ENCODE measurements at places on chromosomes 11 and 22.

- DNase-seq, result no peak
Measured at GRCh38 chr22:49153921-49154320, 673.8 kb downstream of the BRD1 start.

DNA sequence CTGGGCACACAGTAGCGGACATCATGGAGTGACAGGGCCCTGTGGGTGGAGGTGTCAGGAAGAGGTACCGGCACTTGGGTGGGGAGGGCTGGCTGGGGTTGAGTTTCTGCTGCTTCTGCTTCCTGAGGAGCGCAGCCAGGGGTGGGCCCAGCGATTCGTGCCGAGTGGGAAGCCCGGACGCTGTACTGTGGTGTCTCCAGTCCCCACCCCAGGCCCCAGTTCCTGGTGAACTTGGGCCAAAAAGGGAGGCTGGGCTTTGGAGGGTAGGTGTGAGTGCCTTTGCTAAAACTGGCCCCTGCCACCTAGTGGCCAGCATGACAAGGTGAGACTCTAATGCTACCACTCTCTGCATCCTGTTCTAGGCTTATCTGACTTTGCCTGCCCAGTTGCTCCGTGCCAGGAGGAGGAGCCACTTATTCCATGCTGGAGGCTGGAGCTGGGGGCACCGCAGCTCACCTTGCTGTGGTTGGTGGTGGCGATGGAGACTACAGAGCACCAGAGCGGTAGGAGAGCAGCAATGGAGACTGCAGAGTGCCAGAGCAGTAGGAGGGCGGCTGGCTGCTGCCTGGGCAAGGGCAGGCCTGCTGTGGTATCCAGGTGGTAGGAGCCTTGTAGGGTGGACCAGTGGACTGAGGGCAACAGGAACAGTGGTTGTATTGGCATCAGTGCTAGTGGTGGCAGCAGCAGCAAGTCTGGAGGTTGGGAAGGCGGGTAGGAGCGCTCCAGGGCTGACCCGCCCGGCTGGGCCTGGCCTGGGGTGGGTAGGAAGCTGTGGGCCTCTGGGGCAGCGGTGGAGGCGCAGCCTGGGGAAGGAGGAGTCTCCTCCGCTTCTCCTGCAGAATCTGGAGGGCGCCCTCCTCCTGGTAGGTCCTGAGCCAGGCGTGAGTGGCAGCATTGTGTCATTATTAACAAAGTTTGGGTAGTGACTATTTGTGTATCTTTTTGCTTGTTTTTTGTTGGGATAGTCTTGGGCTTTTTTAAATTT lies 2.2 kb upstream of the RFPL2 start:
- no peak for DNase-seq

GRCh38 chr22:41341990-41342389 lies 39.8 kb upstream of the TEF start:
- DNase-seq, result no peak

DNA sequence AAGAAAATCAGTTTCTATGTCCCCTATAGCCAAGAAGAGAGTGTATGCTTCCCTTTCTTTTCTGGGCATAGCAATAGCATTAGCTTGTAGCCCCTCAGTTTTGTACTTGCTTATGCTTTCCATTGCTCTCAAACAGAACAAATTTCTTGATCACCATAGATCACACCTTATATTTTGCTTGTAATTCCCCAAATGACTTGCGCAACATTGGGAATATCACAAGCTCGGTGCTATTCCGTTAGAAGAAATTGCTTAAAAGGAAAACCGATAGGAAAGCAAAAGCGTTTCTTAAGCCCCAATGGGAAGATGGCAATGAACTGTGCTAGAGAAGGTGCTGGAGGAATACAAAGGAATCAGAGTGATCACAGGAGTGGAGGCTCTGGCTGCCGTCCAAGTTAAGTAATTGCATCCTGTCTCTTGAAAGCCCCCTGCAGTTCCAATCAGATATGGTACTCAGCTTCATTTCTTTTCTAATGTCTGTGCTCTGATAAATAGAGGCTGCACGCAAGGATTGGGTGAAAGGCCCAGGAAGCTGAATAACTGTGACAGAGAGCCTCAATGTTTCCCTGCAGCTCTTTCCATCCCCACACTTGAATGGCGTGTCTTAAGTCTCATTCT lies 182.1 kb upstream of the KIRREL3 start:
- no peak for DNase-seq

- DNase-seq, result no peak
Measured at GRCh38 chr22:42978453-42979103, 36.4 kb downstream of the PACSIN2 start.

- no peak for DNase-seq
Measured at GRCh38 chr11:124830749-124831148, 30.5 kb upstream of the MSANTD2 start.

GRCh38 chr11:6642957-6643356 lies 12.7 kb downstream of the DCHS1 start:
- DNase-seq, result no peak

GRCh38 chr22:23715806-23716375 lies 25.1 kb downstream of the RGL4 start:
- no peak for DNase-seq

DNA sequence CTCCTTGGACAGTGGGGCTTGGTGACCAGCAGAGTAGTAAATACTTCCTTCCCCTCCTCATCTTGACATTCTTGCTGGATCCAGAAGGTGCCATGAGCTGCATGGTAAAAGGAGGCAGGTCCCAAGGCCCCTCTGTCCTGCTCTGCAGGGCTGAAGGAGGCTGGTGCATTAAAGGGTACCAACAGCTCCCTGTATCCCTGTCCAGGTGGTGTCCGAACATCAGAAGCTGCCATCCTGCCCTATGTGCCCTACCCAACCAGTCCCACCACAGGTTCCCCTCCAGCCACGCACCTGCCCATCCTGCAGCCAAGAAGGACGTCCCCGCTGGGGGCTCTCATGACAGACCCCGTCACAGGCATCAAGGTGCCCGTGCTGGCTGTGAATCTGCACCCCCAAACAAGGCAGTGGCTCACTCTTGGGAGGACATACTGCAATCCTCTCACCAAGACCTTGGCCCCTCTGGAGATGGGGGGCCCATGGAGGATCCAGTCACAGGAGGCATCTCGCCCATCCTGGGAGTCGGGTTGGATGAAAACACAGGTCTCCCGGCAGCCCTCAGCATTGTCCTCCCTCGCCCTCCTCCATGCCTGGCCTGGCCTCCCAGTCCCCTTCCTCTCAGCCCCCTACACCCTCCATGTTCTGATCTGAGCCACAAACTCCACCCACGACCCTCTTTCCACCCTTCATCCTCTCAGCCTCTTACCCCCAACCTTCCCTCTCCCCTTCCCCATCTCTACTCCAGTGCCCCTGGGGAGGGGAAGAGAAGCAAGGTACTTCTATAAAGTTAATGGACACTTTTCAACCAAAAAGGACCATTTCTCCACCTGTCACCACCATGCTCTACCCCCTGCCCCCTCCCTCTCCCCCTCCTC lies 55.1 kb downstream of the BTG4 start:
- no peak for DNase-seq

GRCh38 chr11:127225619-127226018 lies 225.0 kb upstream of the KIRREL3 start:
- DNase-seq, result no peak

DNA sequence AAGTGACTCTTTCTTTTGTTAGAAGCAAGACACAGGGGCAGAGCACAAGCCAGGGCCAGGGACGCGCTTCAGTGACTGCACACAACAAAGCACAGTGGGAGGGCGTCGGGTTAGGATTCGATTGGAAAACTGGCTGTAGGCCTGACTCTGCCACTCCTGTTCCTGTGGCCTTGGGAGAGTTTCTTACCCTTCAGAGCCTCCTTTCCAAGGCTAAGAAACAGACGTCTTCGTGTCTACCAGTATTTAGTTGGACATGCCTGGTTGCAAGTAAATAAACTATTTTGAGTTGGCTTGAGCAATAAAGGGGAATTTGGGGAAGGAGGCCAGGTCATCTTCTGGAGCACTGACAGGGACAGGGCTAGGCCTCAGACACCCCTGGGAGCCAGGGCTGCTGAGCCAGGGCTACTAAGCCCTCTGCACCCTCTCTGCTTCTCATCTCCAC lies 549.1 kb downstream of the INSC start:
- no peak for DNase-seq

DNA sequence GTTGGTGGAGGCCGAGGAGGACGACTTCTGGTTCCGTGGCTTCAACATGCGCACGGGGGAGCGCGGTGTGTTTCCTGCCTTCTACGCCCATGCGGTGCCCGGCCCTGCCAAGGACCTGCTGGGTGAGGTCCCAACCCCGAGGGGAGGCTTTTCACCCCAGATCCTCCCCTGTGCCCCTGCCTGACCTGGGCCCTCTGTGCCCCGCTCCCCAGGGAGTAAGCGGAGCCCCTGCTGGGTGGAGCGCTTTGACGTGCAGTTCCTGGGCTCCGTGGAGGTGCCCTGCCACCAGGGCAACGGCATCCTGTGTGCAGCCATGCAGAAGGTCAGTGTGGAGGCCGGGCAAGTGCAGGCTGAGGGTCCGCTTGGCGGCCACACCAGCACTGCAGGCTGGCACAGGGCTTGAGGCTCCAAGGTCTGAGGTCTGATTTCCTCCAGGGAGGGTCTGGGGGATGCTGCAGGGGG lies 5.1 kb downstream of the MAPK8IP2 start:
- DNase-seq, result no peak

DNA sequence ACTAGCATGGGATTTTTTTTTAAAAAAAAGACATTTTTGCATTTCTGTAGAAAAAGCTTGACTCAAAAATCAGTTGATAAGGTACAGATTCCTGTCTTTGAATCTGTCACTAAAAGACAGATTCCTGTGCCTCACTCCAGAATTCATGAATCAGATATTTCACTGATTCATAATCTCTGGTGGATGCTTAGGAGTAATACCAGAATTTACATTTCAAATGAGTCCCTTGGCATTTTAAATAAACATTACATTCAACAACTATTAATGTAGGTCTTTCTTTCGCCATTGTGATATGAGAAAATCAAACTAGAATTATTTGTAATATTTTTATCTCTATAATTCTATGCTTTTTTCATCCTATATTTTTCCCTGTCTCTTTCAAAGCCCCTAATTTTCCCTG lies 128.3 kb downstream of the APIP start:
- DNase-seq, result no peak

- no peak for DNase-seq
Measured at GRCh38 chr11:133946541-133947318, 10.0 kb downstream of the IGSF9B start.

DNA sequence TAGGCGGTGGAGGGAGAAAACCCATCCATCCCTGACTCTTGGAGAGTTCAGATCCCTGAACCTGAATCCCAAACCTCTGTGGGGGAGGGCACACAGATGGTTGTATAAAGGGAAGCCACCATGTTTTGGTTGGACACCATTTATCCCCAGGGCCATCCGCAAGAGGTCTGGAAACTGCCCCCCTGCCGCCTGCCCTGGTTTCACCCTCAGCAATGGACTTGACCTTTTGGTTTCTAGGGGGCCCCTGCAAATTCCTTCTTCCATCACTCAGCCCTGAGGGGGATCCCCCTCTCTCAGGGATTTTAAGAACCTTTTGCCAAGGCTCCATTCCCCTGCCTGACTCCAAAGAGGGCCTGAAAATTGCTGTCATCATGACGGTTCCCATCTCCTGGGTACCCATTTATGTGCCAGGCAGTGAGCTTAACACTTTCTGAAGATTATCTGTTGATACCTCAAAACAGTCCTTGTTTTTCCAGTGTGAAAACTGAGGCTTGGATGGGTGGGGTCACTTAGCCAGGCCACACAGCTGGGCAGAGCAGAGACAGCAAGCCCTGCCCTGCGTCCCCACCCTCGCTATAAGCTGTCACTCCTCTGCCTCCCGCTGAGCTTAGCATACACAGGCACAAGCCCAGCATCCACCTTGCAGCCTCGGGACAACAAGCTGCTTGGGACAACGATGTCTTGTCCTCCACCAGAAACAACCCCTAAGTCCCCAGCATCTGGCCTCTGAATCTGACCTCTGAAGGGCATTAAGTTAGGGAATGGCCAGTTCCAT lies 33.2 kb upstream of the CRYBB3 start:
- no peak for DNase-seq

DNA sequence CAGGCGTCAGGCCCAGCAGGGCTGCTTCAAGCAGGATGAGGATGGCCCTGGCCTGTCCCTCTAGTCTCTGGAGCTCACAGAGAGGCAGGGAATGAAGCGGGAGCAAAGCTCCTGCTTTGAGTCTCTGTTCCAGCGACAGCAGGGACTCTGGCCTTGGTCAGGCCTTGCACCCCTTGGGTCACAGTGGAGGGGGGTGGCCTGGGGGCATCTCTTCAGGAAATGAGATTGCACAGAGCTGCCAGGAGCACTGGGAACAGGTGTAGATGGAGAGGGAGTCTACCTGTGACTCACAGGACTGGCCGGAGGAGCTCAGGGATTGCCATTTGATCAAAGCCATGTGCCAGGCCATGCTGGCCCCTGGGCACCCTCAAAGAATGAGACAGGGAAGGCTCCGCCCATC lies 1.6 kb downstream of the ANO1 start:
- DNase-seq, result no peak

DNA sequence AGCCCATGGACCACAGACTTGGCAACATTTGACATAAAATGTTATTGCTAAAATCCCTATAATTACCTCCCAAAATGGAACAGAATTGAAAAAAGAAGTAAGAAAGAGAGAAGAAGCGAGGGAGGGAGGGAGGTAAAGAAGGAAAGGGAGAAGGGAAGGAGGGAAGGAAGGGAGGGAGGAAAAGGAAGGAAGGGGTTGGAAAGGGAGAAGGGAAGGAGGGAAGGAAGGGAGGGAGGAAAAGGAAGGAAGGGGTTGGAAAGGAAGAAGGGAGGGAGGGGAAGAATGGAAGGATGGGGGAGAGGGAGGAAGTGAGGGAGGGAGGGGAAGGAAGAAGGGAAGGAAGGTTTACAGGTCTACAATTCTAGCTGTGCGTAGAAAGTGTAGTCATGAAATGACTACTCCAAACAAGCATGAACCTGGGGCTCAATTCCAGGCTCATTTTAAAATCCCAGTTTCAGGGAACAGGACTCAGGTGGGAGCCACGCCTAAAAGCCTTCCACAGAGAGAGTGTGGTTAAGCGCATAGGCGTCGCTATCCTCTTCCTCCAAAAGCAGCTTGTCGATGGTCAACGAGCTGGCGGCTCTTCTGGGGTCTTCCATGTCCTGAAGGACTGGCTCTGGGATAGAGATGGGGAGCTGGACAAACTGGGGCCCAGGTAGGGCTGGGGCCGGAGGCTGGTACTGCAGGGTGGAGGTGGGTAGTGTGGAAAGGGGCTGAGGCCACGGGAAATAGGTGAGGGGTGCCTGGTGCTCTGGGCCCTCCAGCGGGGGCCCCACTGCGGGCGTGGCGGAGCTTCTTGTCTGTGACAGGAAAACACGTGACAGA lies 25.1 kb downstream of the POU2AF1 start:
- no peak for DNase-seq

DNA sequence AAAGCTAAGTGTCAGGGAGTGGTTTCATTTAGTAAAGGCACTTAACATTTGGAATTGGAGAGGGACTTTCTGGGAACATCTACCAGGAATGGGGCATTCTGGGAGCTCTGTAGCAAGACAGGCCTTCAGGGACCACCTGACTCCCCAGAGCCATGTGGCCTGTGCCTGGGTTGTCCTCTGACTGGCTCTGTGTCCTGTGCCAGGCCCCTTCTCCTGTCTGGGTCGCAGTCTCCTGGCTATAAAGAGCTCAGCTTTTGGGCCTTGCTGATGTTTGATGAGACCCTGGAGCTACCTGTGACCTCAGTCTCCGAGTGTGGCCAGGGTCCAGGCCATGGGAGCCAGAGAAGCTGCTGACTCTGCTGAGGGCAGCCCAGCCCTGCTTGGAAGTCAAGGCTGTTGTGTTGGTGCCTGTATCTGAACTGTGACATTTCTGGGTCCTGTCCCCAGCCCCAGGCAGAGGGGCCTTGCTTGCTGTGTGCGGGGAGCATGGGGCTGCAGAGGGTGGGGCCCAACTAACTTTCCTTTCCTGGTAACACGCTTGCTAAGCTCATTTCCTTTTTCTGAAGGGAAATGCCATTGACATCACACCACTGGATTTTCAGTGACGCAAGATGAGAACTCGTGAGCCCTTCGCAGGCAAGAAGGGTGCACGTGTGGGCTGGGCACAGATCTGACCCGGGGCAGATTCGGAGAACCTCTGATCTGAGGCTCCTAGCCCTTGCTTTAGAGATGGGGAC lies 41.3 kb downstream of the LRRC32 start:
- no peak for DNase-seq
